Right kidney (tissue), 9 donors: ENCODE measurements at places on chromosomes 12 and 14.

DNA sequence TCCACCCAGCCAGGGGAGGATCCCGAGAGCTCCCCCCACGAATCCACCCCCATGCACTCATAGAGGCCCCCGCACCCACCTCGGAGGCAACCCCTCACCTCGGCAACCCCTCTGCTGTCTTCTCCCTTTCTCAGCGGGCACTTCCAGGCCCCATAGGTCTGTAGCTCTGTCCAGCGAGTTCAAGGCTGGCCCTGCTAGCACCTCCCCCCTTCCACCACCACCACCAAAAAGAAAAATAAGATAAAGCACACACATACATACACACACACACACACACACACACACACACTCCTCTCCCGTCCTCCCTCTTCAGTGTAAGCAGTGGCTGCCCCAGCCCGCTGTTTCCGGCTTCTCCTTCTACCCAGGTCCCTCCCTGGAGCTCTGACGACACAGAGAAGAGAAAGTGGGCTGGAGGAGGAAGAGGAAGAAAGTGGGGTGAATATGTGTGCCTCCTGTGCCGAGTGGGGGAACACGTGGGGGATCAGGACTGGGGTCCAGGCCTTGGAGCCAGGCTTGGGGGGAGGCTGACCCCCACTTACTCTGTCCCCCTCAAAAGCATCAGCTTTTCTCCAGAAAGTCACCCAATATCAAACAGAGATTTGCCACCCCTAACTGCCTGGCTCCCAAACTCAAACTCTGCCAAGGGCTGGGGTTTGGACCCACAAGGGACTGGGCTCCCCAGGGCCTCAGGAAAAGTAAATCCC is at the start of gene STAT6:
TSS of gene STAT6 (minus strand) at position 332 of the 704 bp plus-strand sequence. CDS start 3,084 bp downstream, outside the sequence.
- peak; percentile 82 for DNase-seq

GRCh38 chr14:66377574-66377973 is 108.6 kb upstream of the CCDC196 start:
- DNase-seq, result no peak

GRCh38 chr12:131454418-131455217 is 256.3 kb upstream of the SFSWAP start:
- DNase-seq, result peak; percentile 59

GRCh38 chr12:23174917-23175316 is 549.9 kb downstream of the ETNK1 start:
- no peak for DNase-seq

DNA sequence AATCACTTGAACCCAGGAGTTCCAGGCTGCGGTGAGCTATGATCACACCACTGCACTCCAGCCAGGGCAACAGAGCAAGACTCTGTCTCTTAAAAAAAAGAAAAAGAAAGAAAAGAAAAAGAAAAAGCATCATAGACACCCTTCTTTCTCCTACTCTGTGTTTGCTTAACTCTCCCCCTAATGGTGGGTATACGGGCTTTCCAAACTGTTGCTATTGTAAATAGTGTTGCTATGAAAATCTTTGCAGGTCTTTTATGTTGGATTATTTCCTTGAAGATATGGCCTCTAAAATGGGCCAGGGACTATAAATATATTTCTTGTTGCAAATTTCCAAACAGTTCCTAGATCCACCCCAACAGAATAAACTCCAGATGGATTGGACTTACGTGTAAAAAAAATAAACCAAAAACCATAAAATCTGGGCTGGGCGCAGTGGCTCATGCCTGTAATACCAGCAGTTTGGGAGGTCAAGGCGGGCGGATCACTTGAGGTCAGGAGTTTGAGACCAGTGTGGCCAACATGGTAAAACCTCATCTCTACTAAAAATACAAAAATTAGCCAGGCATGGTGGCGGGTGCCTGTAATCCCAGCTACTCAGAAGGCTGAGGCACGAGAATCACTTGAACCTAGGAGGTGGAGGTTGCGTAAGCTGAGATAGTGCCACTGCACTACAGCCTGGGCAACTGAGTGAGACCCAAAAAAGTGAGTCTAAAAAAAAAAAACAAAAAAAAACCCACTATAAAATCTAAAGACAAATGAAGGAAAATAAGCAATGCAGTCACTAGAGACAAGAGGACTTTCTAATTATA is 25.9 kb downstream of the NFKBIA start:
- no peak for DNase-seq

GRCh38 chr12:29350080-29350479 is 30.9 kb downstream of the ERGIC2 start:
- DNase-seq, result no peak

DNA sequence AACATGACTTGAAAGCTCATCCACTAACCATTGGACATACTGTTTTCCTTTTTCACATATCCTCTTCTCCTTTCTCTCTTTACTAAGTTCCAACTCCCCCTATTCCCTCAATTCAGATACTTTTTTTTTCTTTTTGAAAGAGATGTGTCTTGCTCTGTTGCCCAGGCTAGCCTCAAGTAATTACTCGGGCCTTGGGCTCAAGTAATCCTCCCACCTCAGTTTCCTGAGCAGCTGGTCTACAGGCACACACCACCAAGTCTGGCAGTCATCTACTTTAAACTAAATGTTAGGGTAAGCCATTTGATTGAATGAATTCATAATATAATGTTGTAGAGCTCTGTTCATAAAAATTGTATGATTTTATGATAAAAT is 15.5 kb downstream of the LEMD3 start:
- DNase-seq, result no peak

DNA sequence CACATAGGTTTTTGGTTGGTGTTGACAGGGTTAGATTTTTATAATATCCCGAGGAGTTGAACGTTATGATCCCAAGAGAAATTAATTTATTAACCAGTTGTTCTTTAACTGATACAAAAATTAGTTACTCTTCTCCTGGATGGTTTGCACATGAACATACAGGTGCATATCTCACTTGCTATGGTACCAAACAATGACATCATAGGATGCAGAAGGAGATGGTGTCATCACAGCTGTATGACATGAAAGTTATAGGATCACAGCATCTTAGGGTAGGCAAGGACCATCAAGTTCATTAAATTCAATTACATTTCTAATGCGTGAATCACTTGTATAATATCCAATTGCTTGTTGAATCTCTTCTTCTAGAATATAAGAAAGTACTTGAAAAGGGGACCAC is 175.8 kb downstream of the PAH start:
- DNase-seq, result no peak

DNA sequence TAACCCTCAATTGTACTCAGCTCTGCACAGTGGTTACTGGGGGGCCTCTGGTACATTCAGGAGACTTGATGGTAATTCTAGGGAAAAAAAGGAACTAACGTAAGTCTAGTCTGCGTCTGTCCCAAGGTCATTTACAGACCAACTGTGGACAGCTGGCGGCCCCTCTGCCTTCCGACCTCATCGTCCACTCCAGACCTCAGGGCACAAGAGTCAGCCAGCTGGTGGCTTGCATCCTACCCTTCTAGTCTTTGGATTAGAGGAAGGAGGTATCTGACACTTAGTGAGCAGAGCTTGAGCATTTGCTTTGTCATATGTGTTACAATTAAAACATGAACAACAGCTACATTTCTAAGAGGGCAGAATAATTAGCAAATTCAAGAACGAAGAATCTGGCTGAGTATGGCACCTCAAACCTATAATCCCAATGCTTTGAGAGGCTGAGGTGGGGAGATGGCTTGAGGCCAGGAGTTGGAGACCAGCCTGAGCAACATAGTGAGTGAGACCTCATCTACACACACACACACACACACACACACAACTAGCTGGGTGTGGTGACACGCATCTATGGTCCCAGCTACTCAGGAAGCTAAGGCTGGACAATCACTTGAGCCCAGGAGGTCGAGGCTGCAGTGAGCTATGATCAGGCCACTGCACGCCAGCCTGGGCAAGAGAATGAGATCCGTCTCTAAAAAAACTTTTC is 36.5 kb downstream of the SSH1 start:
- DNase-seq, result no peak

- DNase-seq, result peak; percentile 15
These were observed 177.6 kb downstream of the PDZRN4 start for GRCh38 chr12:41365653-41366171.

DNA sequence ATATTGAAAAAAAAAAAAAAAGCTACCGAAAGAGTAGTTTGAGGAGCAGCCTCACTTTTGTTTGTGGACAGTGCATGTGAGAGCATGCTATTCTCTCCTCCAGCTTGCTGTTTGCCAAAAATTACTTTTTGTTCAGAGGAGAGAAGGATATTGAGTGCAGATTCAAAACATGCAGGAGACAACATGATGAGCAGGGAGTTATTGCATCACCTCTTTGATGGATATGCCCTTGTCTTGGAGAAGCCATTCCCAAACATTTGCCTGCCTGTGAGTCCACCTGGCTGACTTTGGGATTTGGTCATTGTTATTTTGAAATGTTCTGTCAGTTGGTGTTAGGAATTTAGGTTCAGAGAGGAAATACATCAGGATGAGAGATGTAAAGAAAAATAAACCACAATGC is 2.4 kb downstream of the C12orf75 start:
- DNase-seq, result no peak

- DNase-seq, result no peak
These were observed 61.8 kb downstream of the SDR9C7 start for GRCh38 chr12:56872366-56872765.

- DNase-seq, result no peak
These were observed 35.8 kb downstream of the OTX2 start for GRCh38 chr14:56774503-56774902.

- DNase-seq, result no peak
These were observed 43.9 kb upstream of the DLK1 start for GRCh38 chr14:100682749-100683148.

GRCh38 chr14:91857614-91858013 is 9.7 kb downstream of the TC2N start:
- no peak for DNase-seq

GRCh38 chr12:32836710-32837109 is 59.9 kb downstream of the PKP2 start:
- no peak for DNase-seq

DNA sequence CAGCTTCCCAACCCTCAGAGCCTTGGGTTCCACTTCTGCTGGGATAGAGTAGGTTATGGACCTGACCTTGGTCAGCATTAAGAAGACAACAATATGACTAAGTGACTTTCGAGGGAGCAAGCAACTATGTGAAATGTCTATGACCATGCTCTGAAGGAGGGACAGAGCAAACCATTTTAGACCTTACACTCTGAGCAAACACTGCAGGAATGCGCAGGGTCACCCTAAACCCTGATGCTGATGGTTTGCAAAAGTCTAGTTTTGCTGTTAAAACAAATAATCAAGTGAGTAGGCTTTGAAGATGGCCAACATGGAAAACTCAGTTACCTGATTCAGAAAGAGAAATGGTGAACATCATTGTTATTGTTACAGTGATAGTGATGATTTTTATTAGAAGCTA is 8.7 kb downstream of the ZCCHC8 start:
- DNase-seq, result no peak

- no peak for DNase-seq
These were observed 7.0 kb upstream of the B4GALNT3 start for GRCh38 chr12:452667-453210.
